ENCODE measurements at places on chromosomes 11 and 22.

DNA sequence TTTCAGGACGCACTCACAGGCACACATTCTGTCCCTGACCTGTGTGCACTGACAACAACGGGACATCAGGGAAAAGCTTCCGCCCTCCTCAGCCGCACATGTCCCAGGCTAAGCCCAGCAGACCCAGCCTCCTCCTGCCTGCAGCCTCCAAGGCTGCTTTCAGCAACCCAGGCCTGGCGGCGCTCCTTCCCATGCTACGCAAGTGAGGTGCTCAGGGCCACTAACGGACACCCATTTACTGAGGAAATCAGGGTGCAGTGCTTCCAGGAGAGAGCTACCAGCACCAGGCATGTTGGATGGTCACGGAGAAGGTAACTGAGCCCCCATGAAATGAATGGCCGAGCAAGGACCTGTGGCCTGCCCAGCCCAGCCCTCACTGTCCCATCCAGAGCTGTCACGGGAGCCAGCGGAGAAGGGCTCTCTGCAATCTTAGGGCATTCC is 6.9 kb downstream of the MOB2 start:
- no peak for DNase-seq

DNA sequence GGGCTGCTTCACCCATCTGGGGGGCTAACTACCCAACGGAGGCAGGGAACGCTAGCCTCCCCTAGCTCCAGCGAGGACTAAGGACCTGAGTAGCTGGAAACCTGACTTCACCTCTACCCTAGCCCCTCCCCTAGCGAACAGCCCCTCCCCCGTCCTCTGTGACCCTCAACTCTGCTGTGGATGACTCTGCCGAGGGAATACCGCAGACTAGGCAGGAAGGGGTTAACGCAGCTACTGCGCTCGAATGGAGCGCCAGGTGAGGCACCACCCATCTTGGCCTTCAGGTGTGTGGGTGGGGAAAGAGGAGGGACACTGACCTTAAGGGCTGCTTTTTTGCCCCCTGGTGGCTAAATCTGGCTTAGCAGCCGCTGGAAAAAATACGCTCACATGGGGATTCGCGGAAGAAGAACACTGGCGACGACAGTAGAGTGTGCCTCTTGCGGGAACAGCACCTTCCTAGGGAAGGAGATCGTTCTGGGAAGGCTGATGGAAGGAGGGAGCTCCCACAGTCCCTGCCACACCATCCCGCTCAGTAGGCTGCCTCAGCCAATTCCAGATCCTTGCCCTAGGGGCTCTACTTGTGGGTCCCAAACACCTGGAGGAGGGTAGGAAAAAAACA is 4.5 kb upstream of the BCL9L start:
- peak; percentile 98 for DNase-seq

GRCh38 chr11:43687120-43687791 is 6.7 kb downstream of the HSD17B12 start:
- no peak for DNase-seq

- DNase-seq = no peak
These were observed 388.2 kb downstream of the TMEM135 start for GRCh38 chr11:87425943-87426342.

DNA sequence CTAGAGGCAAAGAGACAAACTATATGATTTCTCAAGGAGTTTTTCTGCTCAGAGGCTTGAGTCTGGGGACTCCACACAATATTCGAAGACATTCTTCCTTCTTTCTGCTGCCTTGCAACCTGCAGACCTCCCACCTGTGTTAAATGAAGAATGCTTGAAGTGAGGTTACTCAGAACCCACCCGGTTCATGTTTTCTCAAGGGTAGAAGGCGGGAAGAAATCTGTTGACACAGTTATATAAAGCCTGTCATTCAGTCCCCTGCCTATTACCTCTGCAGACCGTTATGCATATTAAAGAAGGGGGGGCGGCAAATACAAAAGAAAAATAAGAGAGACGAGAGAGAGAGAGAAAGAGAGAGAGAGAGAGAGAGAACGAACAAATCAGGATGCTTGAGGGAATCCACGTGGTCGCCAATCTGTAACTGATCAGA is 2.2 kb upstream of the KMT2A start:
- no peak for DNase-seq

- no peak for DNase-seq
These were observed 1.6 kb downstream of the KMT5B start for GRCh38 chr11:68211546-68211945.

- no peak for DNase-seq
These were observed 363.0 kb downstream of the TENM4 start for GRCh38 chr11:79077702-79078330.

DNA sequence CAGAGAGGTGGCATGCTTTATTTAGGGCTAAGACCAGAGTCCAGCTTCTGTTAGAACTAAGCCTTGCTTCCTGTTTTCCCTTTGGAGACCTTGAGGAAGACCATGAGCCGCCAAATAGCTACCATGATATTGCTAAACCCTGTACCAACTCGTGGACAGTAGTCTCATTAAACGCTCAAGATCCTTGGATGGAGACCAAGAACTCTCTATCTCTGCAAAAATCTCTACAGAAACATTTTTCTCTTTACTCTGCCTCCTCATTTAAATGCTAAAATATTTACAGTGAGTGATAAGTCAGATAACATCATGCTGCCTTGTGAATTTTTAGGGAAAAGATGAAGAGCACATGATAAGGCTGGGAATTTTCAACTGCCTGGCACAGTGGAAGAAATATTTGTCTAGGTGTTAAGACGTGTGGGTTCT is 197.8 kb downstream of the MAML2 start:
- no peak for DNase-seq

- DNase-seq = no peak
These were observed at the start of gene KCTD17 for GRCh38 chr22:37051391-37052385. KCTD17 (plus strand) TSS chr22:37051742; CDS start chr22:37051761, 19 bp downstream.

GRCh38 chr11:102293873-102294601 is 23.2 kb upstream of the BIRC3 start:
- DNase-seq = no peak

DNA sequence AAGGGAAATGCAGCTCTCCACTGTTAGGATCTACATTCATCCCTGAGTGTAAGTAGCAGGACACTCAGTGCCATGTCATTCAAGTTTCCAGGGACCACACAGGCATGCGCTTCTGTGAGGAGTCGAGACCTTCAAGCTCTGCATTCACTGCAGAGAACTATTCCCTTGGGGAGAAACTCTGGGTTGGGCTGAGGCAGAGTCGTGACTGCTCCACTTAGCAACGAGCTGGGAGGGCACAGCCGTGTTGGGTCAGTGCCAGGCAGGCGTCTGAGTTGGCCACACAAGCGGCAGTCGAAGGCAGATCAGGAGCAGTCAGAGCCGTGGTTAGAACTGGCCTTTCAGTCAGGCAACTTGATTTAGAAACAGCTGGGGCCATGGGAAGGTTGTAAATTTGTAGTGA is 14.7 kb downstream of the MPEG1 start:
- peak; percentile 76 for DNase-seq

DNA sequence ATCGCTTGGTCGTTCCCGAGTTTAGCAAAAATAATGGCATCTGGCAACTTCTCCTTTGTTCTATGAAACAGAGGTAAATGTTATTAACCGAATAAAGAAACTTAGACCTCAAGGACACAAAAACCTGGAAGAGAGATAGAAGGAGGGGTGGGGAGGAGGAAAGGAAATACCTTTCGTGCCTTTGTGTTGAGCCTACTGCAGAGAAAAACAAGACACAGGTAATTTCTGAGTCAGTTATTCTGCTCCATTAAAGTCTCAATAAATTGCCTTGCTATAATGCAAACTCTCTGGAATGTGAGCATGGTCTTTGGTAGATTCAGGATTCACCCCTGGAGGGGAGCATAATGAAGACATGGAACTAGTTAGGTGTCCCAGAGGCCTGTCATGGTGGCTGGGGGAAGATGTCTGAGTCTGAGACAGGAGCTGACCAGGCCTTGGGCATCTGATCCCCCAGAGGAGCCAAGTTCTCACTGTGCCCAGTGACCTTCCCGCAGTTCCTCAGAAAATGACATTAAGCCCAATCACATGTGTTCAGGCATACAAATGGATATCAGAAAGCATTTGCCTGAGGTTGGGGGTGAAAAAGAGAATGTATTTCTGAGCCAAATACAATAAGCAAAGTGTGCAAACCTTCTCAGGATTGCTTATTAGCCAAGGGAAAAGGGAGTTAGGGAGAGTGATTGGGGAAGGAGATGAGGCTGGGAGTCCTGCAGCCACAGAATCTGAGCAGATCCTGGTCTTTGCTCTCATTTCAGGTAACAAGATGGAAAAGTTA is 72.6 kb upstream of the CADM1 start:
- no peak for DNase-seq

DNA sequence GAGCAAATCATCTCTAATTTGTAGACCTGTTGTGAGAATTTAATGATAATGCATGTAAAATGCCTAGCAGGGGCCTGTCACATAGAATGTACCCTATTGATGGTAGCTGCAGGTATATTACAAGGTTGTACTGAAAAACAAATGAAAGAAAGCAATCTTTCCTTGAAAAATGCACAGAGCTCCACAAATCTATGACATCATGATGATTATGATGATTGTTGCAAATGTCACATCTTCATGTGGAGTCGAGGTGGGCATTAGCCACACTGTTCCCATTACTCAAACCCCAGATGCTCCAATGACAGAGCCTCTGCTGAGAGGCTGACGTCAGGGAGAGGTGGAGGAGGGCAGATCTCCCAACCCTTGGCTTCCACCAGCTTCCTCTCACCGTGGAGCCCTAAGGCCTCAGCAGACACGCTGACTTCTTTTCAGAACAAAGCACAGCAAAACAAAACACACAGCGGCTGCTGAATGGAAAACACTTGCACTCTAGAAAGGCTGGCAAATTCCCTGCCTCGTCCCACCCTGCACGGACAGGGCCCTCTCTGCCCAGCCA is 298.3 kb downstream of the KIRREL3 start:
- DNase-seq = no peak

- DNase-seq = no peak
These were observed 12.2 kb downstream of the TKFC start for GRCh38 chr11:61345170-61345610.

GRCh38 chr11:70528794-70529580 is 130.7 kb downstream of the CTTN start:
- DNase-seq = no peak

DNA sequence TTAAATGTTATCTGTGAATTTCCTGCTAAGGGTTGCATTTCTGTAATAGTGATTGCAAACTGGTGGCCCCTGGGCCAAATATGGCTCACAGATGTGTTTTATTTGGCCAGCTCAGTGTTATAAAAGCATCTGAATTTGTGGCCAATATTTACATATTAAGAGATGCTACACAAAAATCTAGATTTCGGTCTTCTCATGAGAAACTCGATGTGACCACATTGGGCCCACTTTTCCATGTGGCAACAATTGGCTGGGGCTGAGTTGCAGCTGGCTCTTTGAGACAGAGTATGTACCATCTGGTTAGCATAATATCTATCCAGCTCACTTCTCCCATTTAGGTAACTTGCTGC is 244.5 kb upstream of the POU2AF2 start:
- DNase-seq = no peak

DNA sequence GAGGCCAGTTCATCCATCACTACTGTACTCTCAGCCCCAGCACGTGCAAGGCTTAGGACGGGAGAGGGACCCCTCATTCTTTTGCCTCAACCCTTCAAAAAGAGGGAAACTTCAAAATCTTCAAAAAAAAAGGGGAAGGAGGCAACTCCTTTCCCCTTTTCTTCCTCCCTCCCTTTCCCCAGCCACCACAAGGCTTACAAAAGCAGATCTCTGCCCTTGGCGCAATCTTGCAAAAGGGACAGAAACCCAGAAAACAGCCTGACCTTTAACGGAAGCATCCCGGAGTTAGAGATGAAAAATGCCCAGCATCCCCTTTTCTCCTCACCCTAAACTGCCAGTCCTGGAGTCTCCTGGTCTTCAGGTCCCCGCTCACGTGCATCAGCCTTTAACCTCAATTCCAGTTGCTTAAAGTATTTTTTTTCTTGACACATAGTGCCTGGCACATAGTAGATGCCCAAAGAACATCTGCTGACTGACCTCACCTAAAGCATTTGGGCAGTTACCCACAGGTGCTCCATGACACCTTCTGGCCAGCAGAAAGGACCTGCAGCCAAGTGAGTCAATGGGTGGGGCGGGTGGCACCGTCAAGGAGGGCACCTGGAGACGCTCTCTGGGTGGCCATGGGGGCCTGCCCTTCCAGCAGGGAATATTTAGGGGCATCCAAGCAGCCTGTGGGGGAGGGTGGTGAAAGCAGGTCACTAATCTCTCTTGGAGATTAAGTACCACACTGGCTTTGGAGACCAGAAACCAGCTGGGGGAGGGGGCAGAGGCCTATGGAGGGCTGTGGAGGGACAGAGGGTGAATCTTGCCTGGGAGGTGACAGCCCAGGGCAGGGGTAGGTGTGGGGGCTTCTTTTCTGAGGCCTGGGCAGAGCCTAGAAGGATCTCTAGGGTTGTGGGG is 16.3 kb downstream of the NECTIN1 start:
- DNase-seq = no peak

- DNase-seq = no peak
These were observed 4.4 kb downstream of the NAALADL1 start for GRCh38 chr11:65053827-65054508.

DNA sequence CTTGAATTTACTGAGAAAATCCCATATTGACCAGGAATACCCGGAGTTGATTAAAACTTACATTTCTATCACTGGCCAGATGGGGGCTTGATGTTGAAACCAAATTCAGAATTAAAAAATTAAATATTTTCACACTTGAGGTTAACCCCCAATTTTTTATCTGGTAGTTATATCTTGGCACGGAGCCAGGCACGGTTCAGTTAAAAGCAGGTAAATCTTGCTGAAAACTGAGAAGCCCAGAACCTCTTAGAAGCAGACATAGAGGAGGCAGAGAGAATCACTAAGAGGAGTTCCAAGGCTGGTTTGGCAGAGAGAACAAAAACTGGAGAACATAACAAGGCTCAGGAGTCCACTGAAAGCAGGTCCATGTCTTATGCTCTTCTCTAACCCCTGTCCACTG is 77.7 kb downstream of the USP35 start:
- DNase-seq = peak; percentile 74

DNA sequence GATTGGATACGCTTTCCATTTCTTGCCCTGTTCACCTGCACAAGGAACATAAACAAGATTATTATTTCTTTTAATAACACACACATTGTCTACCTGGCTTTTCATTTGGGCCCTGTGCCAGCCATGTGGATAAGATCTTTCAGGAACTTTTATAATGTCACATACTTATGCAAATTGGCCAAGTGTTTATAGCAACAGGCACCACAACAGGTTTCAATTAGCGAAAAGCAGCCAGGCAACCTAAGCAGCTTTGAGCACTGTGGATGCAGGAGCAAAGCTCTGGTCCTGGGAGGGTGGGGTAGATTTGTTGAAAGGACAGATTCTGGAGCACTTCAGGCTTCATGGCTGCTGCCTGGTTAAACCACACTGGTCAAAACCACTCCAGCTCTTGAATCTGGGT is 217.4 kb downstream of the BARX2 start:
- peak; percentile 88 for DNase-seq

- DNase-seq = no peak
These were observed 766 bp upstream of the ZNHIT2 start for GRCh38 chr11:65118097-65118837.

DNA sequence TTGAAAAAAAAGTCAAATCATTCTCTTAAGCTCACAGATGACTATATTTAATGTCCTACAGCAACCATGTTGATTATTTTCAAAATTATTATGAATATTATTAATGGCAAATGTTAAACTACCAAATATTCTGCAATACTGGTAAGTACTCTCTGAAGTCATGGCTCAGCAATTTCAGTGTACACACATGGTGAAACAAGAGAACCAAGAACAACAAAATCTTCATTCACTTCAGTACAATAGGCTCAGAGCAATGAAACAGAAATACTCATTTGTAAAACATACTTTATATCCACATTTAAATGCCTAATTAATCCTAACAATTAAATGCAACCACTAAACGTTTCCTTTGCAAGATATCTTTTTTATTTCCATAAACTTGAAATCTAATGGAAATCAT is 347.2 kb downstream of the TTC28 start:
- peak; percentile 23 for DNase-seq
